ENCODE measurements at places on chromosomes 5 and 9.

- no peak for DNase-seq
Measured at GRCh38 chr9:83340451-83340850, 197.8 kb downstream of the FRMD3 start.

- no peak for DNase-seq
Measured at GRCh38 chr5:95327211-95327610, 42.3 kb upstream of the MCTP1 start.

DNA sequence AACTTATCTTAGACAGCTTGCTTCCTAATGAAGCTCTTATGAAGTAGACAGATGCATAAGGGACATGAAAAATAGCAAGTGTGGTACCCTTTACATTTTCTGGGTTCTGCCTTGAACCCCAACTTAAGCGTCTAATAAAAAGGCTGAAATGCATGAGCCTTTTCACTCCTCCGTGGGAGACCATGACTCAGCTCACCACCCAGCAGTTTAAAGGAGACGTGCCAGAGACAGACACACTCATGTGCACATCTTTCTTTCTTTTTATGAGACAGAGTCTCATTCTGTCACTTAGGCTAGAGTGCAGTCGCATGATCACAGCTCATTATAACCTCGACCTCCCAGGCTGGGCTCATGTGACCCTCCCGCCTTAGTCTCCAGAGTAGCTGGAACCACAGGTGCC lies 22.3 kb downstream of the CTXN3 start:
- DNase-seq, result no peak

- DNase-seq, result no peak
Measured at GRCh38 chr9:35948901-35949318, 9.0 kb downstream of the OR2S2 start.

- no peak for DNase-seq
Measured at GRCh38 chr5:73131711-73132425, 11.5 kb downstream of the TMEM171 start.

DNA sequence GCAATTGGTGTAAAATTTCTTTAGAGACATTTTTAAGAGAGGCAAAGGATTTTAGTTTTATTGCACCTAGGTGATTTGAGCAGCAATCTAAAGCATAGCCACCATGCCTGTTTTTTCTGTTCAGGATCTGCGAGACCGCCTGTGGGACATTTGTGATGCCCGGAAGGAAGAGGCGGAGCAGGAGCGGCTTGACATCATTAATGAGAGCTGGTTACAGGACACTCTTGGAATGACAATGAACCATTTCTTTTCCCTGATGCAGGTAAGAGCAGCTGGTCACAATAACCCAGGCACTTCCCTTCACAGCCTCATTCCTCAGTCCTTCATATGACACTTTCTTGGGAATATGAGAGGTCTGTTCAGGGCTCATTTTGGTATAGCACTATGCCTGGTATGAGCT lies 103.2 kb upstream of the IL7R start:
- DNase-seq, result no peak

GRCh38 chr9:22863106-22863505 lies 416.5 kb downstream of the DMRTA1 start:
- DNase-seq, result no peak

- peak; percentile 38 for DNase-seq
Measured at GRCh38 chr5:73899055-73899454, 273.1 kb downstream of the ARHGEF28 start.

DNA sequence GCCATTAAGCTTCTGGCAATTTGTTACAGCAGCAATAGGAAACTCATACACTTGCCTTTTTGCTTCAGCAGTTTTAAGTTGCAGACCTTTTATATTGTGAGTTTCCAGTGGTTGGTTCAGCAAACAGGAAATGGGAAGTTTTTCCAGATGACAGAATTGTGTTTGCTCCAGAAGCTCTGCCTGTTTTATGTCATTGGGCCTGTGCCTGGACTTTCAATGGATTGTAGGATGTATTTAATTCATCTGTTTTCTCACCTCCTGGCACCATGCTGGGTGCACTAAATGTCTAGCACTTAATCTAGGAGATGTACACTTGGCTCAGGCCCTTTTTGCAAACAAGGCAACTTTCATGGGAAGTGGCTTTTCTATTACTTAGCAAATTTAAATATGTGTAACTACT lies 100.4 kb upstream of the CLINT1 start:
- no peak for DNase-seq

- DNase-seq, result no peak
Measured at GRCh38 chr9:123011878-123012528, 21.5 kb upstream of the GPR21 start.

GRCh38 chr9:105306351-105307140 lies 62.1 kb downstream of the SLC44A1 start:
- no peak for DNase-seq

- DNase-seq, result no peak
Measured at GRCh38 chr5:107516452-107517184, 154.1 kb downstream of the EFNA5 start.
